NCI-H2107 (cell line): ENCODE measurements at places on chromosomes 2 and 18.

DNA sequence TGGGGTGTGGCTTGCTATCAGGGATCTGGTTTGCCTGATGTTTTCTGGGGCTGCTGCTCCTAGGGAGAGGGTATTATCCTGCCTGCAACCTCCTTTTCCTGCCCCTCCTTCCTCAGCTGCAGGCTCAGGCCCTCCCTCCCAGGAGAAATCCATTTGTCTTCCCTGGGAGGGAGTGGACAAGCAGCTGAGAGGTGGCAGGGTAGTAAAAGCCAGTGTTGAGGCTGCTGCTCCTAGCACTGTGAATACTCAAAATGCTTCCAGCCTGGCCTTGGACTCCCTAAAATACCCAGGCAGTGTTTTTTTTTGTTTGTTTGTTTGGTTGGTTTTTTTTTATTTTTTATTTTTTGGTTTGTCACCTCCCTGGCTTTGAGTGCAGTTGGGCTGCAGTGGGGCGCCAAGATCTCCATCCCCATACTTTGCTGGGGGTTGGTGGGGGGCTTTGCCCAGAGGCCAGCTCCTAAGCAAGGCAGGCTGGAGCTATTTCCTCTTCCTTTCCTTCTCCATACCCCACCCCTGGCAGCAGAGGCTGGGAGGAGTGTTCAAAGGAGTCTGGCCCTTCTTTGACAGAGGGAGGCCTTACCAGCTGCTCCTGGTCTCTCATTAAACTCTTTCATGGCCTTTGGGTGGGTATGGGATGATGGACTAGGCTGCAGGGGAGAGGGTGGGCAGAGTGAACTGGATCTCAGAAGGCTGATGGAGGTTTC is 13.6 kb downstream of the HOXD3 start:
- no peak for DNase-seq

DNA sequence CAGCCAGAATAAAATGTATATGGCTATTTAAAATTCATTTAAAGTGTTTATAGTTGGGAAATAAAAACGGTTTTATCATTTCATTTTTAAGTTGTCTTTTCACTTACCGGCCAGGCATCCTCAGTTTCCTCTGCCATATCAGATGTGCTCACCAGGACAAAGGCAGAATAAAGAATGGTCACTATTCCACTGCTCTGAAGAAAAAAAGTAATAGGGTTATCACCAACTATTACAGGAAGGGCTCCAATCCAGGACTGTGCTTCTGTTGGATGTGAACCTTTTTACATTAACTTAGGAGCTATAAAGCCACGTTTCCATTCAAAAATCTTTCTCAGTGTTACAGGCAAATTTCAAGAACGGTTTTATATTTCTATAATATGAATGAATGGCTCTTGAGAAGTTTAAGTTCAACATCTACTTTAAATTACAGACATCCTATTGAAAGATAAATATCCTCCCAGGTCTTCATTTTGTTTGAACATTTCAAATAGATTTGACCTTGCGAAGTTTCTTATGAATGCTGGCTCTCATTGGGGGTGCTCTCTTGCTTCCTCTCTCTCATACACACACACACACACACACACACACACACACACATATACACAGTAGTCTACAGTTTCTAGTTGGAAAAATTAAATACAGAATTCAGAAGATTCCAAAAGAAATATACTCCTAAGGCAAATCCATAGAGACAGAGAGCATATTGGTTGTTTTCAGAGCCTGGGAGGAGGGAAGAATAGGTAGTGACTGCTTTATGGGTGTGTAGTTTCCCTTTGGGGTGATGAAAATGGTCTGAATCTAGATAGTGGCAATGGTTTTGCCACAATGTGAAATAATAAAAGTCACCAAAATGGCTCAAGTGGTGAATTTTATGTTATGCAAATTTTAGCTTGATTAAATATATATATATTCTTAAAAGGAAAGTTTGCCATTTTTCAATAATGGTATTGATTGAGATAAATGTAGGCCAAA is 2.9 kb upstream of the SLC40A1 start:
- DNase-seq: no peak

DNA sequence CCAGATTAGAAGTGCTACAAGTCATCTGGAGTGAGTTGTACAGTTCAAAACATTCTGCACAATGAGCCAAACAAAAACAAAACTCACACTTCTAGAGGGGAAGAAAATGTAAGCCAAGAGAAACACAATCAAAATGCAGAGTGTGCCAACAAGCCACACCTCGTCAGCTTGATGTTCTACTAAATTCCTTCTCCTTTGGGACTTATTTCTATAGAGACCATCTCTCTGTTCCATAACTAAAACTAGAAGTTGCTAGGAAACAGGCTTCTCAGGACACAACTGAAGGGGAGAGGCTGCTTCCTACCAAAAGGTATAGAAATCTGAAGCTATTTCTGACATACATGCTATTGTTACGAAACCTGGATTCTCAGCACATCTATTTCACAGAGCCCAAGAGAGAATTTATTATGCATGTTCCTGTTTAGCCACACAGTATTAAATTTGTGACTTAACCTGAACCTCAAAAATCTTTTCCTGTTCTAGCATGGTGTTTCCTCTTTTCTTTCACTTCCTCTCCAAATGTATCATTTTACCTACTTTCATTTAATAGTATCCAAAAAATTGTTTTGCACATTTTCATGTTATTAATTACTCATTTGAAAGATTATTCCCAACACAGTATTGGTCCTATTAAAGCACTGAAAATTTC is 211.4 kb upstream of the CCDC150 start:
- no peak for DNase-seq

DNA sequence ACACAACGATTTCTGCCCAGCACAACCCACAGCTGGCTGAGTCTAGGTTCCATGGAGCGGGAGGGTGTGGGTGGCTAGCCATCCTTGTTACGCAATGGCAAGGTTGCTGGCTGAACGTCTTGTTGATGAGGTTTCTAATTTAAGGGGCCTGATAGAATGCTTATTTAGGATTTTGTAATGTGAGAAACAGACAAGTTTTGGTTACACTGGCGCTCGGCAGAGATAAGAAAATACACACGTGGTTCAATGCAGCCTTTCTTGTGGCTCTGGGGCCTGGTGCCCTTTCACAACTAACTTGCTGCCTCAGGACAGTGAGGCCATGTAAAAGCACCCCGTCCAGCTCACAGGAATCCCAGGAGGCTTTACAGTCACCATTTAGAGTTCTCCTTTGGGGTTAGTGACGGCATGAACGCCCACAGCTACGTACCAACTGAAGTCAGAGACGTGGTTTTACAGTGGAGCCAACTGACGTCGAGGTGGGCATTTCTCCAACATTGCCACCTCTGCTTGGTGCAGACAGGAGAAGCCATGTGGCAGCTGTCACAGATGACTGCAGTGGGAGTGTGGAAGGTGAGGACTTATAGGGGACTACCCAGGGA is 29.7 kb upstream of the PIEZO2 start:
- DNase-seq: no peak

DNA sequence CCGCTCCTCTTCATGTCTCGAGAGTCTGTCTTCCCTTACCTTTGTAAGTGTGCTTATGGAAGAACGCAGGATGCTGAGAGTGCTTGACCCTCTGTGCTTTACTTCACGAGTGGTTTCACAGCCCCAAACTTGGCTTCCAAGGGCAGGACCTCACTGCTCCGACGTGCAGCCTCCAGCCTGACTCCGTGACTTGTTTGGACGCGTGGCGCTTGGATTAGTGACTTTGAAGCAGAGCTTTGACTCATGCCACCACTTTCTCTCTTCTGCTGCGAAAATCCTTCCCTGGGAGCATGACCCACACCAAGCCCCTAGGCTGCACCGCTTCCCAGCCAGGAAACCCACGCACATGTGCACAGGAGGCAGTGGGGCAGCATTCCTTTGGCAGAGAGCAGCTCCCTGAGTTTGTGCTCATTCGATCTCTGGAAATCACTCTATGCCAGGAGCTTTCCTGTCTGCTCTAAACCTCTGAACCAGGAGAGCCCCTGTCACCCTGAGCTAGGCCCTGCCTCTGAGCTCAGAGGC is 207.8 kb upstream of the HS6ST1 start:
- DNase-seq: no peak

DNA sequence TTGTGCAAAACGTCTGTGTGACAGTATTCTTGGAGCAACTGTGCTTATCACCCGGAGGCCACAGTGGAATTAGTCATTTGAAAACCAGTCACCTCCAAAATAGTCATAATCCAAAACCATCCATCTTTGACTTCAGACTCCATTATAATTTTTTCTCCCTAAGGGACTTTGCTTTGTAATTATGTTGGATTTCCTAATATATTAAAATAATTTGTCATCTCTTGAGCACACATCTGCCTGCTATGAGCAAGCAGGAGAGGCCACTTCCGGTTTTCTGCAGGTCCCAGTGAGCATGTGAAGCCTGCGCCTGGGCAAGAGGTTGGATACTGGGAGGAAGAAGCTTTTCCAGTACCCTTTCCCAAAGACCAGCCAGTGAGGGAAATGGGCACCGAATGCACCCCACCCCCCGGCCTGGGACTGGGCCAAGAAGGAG is 57.7 kb downstream of the ODC1 start:
- DNase-seq: no peak
